ENCODE measurements at places on chromosomes 11 and 22. TPM values are rescaled to one million over a fixed set of nuclear protein-coding genes. Genes with fewer than 3 reads are reported as not detected.

The MAP6 gene
- total RNA-seq, result 2.1 TPM

The MS4A8 gene
- 3.7 TPM for total RNA-seq

The TREH gene
- total RNA-seq, result 0.52 TPM

The SYT13 gene
- 0.52 TPM for total RNA-seq

The HORMAD2 gene
- not detected for total RNA-seq

The KRTAP5-8 gene
- not detected for total RNA-seq

The SCN4B gene
- total RNA-seq, result 2.1 TPM

The GLB1L2 gene
- total RNA-seq, result 1.0 TPM

The C11orf65 gene
- 1.0 TPM for total RNA-seq

The EIF1AD gene
- 20.9 TPM for total RNA-seq

The XNDC1N gene
- total RNA-seq, result 13.6 TPM

The SLC1A2 gene
- 1.6 TPM for total RNA-seq

The MYO7A gene
- 6.3 TPM for total RNA-seq

The CARNS1 gene
- total RNA-seq, result 17.2 TPM

The MS4A3 gene
- total RNA-seq, result 6.8 TPM

Measured in skeletal muscle tissue (tissue), 5 donors.